ENCODE measurements at places on chromosomes 2 and 18.

DNA sequence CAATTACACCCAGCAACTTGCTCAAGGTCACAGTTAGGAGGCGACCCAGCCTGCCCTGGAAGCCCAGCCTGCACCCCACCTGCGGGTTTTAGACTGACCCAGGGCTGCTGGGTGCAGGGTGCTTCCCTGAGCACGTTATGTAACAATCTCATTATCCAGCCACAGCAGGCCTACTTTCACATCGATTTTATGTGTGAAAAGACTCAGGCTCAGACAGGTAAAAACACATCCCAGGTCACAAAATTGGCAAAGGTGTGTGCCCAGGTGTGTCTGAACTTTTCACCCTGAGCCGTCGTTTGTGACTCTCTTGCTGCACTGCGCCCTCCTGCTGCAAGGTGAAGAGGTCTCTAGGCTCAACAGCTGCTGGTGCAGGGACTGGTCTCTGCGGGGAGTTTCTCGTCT, 668.2 kb upstream of the HS6ST1 start:
- DNase-seq: no peak

DNA sequence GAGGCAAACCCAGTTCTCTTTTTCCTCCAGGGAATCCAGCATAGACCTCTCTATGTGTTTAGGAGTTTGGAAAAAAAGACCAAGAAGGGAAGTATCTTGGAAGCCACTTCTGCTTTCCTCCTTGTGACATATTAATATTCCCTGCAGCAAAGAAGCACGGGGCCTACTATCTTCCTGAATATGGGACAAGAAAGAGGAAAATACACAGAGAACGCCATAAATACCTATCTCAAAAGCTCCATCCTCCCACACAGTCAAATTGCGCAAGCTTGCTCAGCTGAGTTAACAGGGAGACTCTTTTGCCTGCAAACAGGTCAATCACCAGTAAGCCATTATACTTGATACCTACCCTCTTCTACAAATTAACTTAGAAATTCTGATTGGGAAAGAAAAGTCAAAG, 16.7 kb upstream of the RAPH1 start:
- DNase-seq: no peak

GRCh38 chr2:204691911-204692510, 146.7 kb downstream of the PARD3B start:
- no peak for DNase-seq

DNA sequence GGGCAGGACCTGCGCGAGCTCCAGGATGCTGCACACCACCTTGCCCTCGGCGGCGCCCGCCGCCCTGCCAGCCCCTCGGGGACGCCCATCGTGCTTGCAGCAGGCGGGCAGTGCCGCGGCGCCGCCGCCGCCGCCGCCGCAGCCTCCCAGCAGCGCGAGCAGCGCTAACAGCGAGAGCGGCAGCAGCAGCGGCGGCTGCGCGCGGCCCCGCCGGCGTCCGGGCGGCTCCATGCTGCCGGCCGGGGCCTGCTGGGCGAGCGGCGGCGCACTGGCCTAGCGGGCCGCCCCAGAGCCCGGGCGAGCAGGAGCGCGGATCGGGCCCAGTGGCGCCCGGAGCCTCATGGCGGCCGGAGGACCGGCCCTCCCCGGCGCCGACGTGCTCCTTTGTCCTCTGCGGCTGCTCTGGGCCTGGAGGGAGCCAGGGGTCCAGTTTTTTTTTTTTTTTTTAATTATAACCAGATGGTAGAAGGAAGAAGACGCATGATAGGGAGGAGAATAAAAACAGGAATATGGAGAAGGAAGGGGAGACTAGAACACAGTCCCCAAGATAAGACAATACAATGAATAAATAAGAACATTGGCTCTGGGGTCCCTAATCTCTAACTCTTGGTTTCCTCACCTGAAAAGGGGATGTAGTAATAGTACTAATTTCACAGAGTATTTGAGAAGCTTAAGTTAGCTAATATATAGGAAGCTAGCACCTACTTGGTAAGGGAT, 17.1 kb upstream of the ANKRD62 start:
- no peak for DNase-seq

DNA sequence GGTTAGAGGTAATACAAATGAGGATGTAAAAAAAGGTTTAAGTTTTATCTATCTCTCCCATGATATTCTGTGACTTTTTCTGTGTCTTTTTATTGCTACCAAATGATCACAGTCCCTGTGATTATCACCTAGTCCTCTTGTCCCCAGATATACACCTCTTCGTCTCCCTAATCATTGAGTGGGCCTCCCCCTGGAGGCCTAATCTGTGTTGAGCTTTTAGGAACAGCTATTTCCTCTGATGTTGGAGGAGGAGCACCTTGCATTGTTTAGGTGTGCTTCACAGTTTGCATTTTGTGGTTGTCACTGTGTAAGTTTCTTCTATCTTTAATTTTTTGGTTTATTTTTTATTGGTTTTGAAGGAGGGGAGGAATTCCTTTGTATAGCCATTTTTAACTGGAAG, 33.3 kb downstream of the CCDC85A start:
- DNase-seq: no peak

- no peak for DNase-seq
These were observed 79.0 kb upstream of the SCG2 start for GRCh38 chr2:223681125-223681524.
